ENCODE measurements at places on chromosomes 13 and 19.
A peak's percentile ranks its signal among the peaks of the same experiment; 100 is the strongest.

- no peak for DNase-seq
Observed at GRCh38 chr19:31346184-31347059, 2.8 kb downstream of the TSHZ3 start.

DNA sequence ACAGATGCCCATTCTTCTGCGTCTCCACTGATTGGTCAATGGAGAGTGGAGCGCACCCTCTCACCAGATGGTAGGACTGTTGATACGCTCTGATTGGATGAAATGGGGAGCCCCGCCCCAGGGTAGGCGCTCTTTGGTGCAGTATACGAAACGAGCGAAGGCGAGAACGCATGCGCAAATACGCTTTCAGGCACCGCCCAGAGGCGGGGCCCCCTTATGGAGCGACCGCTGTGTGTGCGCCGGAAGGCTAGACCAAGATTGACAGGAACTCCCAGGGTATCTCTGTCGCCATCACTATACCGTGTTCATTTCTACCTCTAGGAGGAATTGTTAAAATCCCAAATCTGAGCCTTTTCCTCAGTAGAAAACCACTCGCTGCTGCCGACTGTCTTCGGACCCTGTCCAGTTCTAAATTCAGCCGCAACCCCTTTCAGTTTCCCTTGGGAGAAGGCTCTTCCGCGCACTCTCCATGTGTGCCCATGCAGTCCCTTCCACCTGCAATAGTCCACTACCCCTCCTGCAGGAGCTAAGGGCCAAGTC is 720 bp upstream of the HNRNPL start:
- DNase-seq = peak; percentile 98

DNA sequence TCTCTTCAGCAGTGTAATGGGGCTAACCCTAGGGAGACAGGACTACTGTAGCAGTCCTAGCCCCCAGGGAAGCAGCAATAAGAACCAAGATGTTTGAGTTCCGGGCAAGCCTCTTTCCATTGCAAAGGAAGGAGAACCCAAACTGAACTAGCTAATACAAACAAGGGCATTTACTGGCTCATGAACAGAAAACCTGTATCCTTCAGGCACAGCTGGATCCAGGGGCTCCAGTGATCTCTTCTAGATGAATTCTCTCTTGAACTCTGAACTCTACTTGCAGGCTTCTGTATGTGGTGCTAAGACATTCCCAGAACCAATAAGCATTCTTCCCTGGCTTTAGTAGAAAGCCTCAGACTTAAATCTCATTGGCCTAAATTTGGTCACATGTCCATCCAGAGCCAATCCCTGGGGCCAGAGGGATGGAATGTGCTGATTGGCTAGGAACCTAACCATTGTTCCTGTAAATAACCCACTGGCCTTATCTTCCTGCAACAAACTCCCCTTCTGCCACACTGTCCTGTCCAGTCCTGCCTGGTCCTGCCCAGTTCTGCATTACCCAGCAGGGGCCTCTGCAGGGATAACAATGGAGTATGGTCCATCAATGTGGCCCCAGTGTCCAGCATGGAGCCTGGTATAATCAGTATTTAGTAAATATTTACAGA is 3.9 kb upstream of the PODNL1 start:
- DNase-seq = no peak

- no peak for DNase-seq
Observed at GRCh38 chr13:90757127-90757680, 590.3 kb upstream of the MIR17HG start.

GRCh38 chr13:44747179-44747578 is 171.0 kb upstream of the TSC22D1 start:
- no peak for DNase-seq

Measured in activated CD4-positive, alpha-beta T cell treated with anti-CD3 and anti-CD28 coated beads for 1 hour (primary cell).